ENCODE measurements at places on chromosomes 4 and X.

DNA sequence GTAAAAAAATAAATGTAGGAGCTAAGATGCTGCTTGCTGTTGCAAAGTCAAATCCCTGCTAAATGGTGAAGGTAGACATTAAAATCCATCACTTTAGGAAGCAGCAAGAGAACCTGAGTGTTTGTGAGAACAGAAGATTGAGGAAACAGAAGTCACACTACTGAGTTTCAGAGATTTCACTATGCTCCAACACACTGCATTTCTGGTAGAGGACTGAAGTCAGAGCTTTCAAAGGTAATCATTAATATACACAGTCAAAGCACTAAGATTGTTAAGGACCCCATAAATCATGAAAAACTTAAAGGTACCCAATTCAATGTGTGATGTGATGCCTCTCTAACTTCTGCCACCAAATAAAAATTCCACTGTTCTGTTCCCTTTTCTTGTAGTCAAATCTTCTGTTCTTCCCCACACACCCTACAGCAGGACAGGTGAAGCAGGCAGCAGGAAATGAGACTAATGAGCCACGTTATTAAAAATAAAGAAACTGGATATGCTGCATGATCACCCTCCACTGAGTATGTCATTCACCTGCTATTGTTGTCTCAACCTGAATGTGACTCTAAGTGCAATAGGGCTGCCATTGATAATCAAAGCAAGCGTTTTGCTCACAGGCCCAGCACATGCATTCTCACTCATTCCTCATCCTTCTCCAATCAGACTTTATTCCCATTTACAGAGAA is 28.9 kb upstream of the APELA start:
- DNase-seq: no peak

GRCh38 chrX:144722307-144722706 is 525.0 kb upstream of the SPANXN1 start:
- DNase-seq: no peak

GRCh38 chr4:77671051-77671450 is 65.4 kb downstream of the CXCL13 start:
- DNase-seq: no peak

DNA sequence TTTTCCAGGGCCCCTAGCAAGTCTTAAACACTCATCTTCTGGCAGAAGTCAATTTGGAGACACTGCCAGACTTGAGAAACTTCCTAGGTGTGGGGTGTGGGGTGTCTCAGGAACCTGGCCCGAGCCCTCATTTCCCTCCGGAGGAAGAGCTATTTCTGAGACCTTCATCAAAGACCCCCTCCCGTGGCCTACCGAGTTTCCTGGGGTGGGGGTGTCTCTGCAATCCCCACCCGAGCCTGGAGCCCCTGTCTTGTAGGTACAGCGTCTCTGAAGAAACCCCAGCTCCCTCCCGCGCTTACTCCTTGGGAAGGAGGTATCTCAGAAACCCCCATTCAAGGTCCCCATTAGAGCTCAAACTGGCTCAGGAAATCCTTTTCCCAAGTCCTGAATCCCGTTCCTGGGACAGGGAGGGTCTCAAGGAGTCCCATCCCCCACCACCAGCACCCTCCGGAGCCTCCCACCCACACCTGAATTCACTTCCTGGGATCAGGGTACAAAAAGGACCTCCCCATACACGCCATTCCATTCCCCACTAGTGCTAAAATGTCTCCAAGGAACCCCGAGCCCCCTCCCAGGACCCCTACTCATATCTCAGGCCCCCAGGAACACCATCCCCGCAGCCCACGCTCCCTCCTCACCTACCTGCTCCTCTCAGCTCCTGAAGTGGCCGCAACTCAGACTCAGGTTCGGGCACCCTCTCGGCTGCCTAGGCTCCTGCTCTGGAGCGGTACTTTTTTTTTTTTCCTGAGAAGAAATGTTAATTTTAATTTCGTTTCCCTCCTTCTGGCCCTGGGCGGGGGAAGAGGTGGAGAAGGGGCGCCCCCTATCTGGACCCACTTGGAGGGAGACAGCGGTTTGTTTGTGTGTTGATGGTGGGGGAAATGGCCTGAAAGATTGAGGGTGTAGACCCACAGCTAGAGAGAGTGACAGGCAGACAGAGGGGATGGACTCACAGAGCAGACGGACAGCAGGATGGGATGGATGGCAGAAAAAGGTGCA is 1.1 kb downstream of the SLC38A5 start:
- peak; percentile 5 for DNase-seq

GRCh38 chr4:123233136-123233768 is 163.3 kb upstream of the SPRY1 start:
- DNase-seq: no peak

- DNase-seq: no peak
Measured at GRCh38 chrX:65148232-65148631, 172.0 kb upstream of the ZC4H2 start.

DNA sequence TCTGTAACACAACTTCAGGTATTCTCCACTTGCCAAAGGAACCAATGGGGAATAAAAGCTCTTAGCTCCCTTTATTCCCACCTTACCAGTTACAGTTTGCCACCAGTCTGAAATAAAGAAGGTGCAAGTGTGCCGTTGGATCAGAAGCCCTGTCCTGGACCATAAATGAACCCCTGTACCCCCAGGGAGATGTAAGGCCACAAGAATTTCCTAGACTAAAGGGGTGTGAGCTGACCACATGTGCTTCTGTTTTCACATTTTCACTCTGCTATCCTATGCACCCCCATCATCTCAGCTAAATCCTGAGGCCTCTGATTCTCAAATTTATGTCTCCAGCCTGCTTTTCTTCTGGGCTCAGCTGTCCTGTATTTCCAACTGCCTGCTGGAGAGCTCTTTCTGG is 221.2 kb downstream of the SPRY1 start:
- no peak for DNase-seq

GRCh38 chr4:52877694-52878093 is 15.6 kb downstream of the RASL11B start:
- DNase-seq: no peak

- no peak for DNase-seq
Measured at GRCh38 chr4:8534611-8535010, 45.6 kb upstream of the GPR78 start.

DNA sequence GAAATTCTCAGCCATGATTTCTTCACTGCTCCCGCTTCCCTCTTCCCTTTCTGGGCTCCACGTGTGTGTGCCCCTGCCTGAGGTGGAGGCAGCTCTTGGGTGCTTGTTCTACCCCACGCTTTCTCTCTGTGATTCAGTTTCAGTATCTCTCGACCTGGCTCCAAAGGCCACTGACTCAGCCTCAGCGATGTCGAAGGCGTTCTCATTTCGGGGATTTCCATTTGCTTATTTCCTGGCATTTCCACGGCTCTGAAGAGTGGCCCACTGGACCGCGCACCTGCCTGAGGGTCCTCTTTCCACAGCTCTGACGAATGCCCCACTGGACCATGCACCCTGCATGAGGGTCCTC is 52.4 kb downstream of the GAK start:
- peak; percentile 5 for DNase-seq

- no peak for DNase-seq
Measured at GRCh38 chrX:115940888-115941332, 229.6 kb upstream of the AGTR2 start.

DNA sequence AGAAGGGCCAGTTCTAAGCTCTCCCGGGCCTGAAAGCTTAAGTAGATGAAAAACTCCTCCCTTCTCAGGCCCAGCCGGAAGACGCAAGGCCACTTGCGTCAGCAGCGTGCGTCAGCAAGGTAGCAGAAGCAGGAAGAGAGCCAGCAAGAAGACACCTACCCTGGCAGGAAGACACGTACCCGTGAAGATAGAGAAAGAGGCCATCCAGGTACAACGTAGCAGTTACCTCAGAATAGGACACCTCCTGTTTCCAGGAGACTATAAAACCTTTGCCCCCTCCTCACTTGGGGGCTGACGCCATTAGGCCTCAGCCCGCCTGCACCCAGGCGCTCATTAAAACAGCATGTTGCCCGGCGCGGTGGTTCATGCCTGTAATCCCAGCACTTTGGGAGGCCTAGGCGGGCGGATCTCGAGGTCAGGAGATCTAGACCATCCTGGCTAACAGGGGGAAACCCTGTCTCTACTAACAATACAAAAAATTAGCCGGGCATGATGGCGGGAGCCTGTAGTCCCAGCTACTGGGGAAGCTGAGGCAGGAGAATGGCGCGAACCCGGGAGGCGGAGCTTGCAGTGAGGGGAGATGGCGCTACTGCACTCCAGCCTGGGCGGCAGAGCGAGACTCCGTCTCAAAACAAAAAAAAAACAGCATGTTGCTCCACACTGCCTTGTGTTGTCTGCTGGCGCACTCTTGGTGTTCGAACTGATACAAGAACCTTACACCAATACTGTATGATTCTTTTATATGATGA is 242.7 kb upstream of the NWD2 start:
- no peak for DNase-seq

DNA sequence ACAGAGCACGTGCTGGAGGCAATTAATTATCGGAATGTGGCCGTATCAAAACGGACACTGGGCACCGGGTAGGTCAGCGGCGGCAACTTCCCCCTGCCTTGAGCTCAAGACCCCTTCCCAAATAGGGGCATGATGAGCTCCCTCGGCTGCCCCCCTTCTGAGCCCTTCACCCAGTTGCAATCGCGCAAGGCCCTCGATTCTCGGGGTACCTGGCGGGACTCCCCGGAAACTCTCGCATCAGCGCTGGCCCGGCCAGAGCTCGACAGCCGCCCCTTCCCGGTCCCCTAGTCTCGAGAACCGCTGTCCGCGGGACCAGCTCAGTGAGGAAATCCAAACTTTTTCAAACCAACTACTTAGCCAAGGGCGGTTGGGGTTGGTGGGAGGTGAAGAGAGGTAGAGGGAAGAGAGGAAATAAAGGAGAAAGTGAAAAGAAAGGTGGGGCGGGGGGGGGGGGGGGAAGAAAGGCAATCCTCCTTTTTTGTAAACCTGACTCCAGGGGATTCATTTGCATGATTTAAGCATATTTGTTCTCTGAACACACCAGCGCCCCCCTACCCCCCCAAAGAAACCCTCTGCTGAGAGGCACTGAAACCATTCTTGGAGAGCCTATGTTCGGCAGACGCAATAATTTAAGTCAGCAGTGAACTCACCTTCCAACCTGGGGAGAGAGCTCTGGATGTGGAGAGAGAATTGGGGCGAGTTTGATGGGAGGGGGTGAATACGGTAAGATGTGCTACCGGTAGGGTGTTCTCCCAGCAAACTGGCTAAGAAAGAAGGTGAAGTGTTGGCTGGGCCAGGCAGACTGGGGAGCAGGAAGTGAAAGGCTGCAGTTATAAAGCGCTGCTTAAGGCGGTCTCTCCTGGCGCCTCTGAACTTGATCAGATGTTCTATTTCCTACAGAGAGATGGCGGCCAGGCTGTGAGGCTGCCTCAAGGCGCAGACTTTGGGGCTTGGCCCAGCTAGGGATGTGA is 2.0 kb upstream of the ZIC3 start:
- DNase-seq: no peak

DNA sequence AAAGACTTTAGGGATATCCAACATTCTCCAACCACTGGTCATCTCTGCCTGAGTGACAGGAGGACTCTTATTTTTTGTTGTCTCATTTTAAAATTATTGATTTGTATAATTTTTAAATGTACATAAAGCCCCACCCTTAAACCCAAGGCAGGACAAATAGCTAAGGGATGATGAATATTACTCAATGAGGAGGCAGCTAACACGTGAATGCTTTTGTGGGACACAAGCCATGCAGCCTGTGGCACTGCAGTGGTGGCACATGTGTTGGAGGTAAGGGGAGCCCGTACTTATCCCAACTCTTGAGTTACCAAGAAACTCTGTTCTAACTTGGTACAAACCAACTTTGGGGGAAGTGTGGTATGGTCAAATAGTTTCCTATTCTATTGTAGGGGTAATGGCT is 19.5 kb downstream of the MID1IP1 start:
- DNase-seq: no peak

DNA sequence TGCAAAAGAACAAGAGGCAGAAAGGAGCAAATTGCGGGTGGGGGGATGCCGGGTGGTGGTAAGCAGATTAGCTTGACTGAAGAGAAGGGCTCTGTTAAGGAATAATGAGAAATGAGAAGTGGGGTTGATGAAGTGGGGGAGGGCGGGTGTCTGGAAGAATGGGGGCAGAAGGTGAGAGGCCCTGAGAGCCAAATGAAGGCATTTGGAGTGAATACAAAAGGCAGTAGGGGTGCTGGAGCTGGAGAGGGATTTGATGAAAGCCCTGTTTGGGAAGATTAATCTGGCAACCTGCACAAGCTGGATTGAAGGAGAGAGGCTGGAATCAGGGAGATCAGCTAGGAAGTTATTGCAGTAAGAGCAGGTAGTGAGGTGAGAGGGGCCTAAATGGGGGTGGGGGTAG is 82.1 kb downstream of the GUCY2F start:
- DNase-seq: no peak

- no peak for DNase-seq
Measured at GRCh38 chr4:81757691-81758090, 286.0 kb upstream of the RASGEF1B start.

- no peak for DNase-seq
Measured at GRCh38 chr4:103443324-103443723, 245.2 kb upstream of the CENPE start.

GRCh38 chr4:21780148-21780547 is 168.4 kb downstream of the KCNIP4 start:
- DNase-seq: no peak

- DNase-seq: no peak
Measured at GRCh38 chrX:130330146-130330545, 9.6 kb upstream of the SLC25A14 start.

GRCh38 chr4:85919200-85919887 is 440.5 kb downstream of the MAPK10 start:
- no peak for DNase-seq

- DNase-seq: no peak
Measured at GRCh38 chrX:134501941-134502340, 42.0 kb downstream of the HPRT1 start.

DNA sequence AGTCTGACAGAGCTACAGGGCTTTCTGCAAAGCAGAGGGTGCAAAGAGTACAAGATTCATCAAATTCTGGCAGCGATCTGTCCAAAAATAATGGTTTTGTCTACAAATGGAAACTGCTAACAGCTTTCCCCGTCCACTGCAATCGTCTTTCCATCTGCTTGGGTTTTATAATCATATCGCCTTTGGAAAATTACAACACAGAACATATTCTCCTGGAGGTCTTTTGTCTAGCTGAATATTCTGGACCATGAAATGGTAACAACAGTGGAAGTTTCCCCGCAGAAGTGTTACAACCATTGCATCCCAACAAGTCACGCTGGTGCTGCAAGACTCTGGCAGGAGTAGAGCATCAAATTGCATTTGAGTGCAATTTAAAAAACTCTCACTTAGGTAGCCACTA is 101.2 kb upstream of the BOD1L1 start:
- no peak for DNase-seq

GRCh38 chrX:106177106-106177981 is 9.2 kb downstream of the PWWP3B start:
- DNase-seq: no peak
